Iris pigment epithelial cell (primary cell): ENCODE measurements at places on chromosomes 13 and 19.

- DNase-seq, result no peak
Measured at GRCh38 chr13:86909318-86909717, 761.9 kb upstream of the SLITRK5 start.

DNA sequence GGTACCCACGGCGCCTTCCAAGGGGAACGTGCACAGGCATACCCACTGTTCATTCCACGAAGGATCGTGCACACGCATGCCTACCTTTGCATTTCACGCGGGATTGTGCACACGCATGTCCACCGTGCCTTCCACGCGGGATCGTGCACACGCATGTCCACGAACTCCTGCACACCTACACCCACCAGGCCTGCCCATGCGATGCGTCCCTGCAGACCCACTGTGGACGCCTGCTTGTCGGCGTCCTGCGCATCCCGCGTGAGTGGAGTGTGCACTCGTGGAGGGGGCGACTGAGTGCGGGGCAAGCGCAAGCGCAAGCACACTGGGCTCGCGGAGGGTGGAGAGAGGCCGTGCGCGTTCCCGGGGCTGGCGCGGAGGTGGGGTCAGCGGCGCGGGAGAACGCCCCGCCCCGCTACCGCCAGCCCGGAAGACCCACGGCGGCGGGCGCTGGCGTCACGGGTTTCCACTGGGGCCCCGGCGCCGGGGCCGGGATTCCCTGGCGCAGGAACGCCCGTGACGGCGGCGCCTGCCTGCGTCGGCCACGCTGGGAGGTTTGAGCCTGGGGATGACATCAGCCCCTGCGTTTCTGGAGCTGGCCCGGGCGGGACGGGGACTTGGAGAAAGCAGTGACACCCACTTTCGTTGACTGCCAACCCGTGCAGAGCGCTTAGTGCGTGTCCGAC, 18.7 kb downstream of the GADD45B start:
- DNase-seq, result peak; percentile 84

- peak; percentile 96 for DNase-seq
Measured at GRCh38 chr13:44819245-44819644, 170.0 kb downstream of the NUFIP1 start.

DNA sequence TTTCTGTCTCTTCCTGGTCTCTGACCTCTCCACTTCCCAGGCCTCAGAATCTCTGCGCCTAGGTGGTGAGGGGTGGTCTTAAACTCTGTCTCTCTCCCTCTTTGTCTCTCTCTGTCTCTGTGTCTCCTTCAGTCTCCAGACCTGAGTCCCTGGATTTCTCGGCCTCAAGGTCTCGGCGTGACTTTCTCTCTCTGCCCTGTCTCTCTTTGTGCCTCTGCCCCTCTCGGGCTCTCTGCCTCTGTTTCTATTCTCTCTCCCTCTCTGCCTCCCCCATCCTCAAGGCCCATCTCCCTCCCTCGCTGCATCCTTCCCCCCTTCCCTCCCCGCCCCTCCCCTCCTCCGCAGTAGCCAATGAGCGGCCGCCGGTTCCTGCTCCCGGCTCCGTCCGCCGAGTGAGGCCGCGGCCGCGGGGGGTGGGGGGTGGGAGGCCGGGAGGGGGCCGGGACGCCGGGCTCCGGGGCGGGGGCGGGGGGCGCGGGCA, at the start of gene CACNG7:
Gene CACNG7, plus strand, starts transcription at position 344 of the 481 bp plus-strand sequence. CDS start 3,554 bp downstream, outside the sequence.
- DNase-seq, result no peak

DNA sequence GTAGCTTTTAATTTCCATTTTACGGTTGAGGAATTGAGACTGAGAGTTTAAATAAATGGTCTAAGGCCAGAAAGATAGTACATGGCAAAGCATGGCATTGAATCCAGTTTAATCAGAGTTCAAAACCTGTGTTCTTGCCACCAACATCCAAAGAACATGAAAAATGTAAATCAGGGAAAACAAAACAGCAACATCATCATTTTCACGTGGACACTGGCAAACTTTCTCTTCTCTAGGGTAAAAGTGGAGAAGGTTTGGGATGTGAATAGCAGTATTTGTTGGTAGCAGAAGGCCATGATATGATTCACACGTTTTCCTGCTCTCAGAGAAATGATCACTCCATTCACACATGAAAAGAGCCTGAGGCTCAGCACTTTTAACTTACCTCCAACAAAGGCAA, 357.7 kb downstream of the UQCRFS1 start:
- DNase-seq, result no peak

DNA sequence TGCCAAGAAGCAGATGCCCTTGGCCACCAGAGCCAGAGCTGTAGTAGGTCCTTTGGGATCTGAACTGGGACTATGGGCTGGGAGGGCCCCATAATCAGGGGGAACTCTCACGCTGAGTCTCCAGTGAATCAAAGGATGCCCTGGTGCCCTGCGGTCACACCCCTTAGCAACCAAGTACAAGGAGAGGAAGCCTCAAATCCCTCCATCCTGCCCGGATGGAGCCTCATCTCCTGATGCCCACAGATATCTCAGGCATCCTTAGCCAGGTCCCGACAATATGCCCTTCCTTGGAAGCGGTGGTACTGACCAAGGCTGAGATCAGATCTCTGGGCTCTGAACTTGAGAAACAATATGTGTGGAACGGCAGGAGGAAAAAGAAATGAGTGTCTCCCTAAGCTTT, 1.7 kb downstream of the PLEKHA4 start:
- no peak for DNase-seq

GRCh38 chr19:48804496-48804895, 6.3 kb downstream of the BCAT2 start:
- no peak for DNase-seq

GRCh38 chr13:73851104-73851503, 283.1 kb downstream of the KLF12 start:
- no peak for DNase-seq

DNA sequence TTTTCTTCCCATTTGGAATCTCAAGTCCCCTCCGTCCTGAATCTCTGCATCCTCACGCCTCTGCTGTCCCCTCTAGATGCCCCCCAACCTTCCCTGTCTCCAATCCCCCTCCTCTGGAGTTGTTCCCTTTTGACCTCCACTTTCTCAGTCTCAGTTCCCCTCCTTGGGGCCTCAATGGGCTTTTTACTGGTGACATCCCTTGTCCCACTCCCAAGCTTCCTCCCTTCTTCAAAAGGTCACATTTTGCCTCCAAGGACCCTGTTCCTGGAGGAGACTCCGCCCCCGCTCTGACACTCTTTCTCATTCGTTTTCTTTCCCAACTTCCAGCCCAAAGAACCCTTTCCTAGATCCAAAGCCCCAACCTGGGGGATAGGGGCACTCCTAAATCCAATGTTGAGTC, 1.0 kb downstream of the AP2S1 start:
- no peak for DNase-seq

- no peak for DNase-seq
Measured at GRCh38 chr19:6551607-6552450, 21.0 kb downstream of the TNFSF9 start.

DNA sequence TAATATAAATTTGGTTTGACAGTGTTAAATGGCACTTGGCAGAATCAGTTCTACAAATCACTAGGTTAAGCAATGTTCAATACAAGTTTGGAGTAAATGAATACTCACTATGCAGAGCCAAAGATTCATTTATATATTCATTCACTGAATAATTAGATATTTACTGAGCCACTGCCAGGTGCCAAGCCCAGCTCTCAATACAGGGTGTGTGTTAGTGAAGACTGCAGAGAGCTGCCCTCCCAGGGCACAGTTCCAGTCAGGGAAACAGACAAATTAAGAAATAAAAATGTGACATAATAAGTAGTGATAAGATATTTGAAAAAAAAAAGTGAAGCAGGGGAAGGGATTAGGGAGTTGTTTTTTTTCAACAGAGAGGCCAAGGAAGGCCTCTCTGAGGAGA, 411.7 kb downstream of the KCNRG start:
- DNase-seq, result no peak

- peak; percentile 25 for DNase-seq
Measured at GRCh38 chr13:74575729-74576125, 441.5 kb upstream of the KLF12 start.
